ENCODE measurements at places on chromosomes 5 and 9.

GRCh38 chr5:89421035-89421434 lies 538.1 kb upstream of the MEF2C start:
- no peak for DNase-seq

GRCh38 chr5:149345892-149346222 lies 558 bp downstream of the GRPEL2 start:
- DNase-seq = no peak

- no peak for DNase-seq
Measured at GRCh38 chr5:178505639-178506407, 84.4 kb downstream of the COL23A1 start.

DNA sequence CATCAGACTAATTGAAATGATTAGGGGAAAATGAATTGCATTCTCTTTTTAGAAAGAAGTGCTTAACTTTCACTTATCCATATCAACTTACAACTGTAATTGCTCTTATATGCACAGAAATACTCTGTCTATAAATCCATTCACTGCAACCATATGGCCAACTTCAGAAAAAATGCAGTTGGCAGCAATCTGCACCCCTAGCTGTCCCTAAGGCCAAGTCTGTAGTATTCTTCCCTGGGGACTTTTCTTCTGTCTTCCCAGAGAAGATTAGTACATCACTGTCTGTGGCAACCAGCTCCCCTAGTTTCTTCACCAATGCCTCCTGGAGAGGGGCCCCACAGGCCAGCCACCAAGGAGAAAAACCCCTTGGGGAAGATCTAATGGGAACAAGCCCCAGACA lies 45.4 kb downstream of the ABCA1 start:
- no peak for DNase-seq
